ENCODE measurements at places on chromosomes 11 and 22.

GRCh38 chr22:31451709-31452571 is 37.7 kb downstream of the EIF4ENIF1 start:
- ATAC-seq: no peak

- ATAC-seq: no peak
Measured at GRCh38 chr11:104665641-104666040, 232.6 kb downstream of the CASP12 start.

DNA sequence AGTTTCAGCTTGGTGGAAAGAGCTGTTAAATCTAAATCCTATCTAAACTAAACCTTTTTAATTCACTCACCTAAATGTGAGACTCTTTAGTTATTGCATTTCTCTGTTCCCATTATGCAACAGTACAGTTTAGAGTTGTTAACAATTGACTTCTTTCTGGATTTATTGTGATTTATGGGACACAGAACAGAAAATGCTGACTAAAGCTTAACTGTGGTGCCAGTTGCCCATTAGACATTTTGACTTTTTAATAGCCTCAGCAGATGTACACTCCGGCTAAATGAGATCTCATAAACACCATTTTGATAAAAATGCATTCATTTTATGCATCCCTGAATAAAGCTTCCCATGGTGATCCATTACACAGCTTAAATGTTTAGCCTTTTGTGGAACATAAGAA is 356.6 kb downstream of the CASP12 start:
- no peak for ATAC-seq

DNA sequence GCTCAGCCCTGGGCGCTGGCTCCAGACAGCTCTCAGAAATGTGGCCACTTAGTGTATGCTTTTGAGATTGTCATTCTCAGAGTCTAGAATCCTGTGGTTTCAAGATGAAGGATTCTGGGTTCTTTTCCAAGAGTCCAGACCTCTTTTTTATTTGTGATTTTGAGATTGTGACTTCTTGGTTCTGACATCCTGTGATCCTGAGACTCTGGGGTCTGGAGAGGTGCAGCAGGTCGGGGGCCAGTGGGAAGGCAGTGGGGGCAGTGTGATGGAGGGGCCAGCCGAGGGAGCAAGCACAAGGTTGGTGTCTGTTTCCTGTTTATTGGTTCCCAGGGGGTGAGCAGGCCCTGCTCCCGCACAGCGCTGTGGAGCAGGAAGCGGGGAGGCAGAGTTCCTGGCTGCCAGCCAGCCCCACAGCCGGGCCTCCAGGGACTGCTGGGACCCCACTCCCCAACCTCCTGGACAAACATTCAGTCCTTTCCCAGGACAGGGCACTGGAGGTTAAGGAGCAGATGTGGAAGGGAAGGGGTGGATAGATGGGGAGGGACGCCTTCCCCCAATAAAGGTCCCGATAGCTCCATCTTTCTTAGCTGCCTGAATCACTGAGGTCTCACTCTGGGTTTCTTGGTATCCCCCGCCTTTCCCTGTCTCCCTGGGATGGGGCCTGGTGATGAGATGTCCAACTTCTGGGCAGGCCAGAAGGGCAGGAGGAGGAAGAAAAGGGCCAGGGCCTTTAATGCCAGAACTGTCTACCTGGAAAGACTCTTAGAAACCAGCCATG is 13.7 kb downstream of the ARHGEF17 start:
- no peak for ATAC-seq

DNA sequence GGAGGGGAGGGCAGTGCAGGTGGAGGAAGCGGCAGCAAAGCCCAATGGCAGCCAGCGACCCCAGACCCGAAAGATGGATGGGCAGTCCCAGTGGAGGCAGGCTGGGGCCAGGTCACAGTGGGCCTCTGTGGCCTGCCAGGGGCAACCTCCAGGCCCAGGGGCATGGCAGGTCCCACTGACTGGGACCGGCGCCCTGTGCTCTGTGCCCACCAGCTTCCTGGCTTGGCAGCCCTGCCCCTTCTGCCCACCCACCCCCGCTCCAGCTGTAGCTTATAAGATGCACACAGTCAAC is 4.3 kb upstream of the KCNK7 start:
- no peak for ATAC-seq

- ATAC-seq: no peak
Measured at GRCh38 chr22:33923660-33924246, 3.5 kb upstream of the LARGE1 start.

DNA sequence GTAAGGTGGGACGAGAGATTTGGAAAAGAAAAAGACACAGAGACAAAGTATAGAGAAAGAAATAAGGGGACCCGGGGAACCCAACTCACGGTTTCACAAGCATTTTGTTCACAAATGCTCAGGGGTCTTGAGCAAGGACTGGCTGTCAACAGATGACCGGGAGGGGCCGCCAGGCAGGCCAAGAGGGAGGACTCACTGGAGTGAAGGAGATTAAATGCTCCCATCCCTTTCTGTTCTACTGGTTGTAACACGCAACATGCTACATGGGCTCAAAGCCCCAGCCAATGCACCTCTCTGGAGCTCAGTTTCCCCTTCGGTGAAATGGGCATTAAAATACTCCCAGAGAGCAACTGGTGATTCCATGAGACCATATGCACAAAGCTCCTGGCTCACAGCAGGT is 13.4 kb downstream of the SHANK2 start:
- no peak for ATAC-seq

GRCh38 chr22:24231706-24232105 is 13.2 kb downstream of the GGT5 start:
- no peak for ATAC-seq

DNA sequence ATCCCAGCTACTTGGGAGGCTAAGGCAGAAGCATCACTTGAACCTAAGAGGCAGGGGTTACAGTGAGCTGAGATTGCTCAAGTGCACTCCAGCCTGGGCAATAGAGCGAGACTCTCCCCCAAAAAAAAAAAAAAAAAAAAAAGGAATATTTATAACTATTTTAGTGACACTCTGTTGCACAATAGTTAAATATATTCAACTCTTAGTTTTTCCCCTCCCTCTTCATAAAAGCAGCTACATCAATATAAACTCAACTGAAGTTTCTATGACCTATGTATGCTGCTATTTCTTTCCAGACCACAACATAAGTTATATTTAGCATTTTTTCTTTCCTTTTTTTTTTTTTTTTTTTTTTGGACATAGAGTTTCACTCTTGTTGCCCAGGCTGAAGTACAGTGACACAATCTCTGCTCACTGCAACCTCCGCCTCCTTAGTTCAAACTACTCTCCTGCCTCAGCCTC is 19.2 kb downstream of the CELF1 start:
- no peak for ATAC-seq
